ENCODE measurements at places on chromosomes 7 and 10.

DNA sequence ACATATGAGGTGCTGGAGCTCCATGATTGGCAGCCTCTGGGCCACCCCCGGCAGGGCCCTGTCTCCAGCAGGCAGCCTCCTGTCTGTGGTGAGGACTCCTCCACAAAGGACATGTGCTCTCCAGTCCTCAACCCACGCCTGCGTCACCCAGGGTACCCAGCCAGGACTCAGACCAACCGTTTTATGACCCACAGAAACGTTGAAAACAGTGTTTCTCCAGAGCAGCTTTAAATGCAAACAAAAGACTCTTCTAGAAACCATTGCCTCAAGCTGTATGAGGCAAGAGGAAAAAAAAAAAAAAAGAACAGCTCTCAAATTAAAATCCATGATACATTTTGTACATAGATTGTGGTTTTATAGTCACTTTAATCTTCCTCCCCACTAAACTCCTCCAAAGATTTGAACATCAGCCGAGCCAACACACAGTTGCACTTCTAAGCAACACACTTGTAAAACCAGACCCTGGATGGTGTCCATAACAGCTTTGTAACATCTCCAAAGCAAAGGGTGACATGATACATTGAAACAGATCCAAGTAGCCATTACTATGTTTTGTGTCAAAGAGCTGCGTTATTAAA is 175.0 kb upstream of the LYZL2 start:
- no peak for DNase-seq

DNA sequence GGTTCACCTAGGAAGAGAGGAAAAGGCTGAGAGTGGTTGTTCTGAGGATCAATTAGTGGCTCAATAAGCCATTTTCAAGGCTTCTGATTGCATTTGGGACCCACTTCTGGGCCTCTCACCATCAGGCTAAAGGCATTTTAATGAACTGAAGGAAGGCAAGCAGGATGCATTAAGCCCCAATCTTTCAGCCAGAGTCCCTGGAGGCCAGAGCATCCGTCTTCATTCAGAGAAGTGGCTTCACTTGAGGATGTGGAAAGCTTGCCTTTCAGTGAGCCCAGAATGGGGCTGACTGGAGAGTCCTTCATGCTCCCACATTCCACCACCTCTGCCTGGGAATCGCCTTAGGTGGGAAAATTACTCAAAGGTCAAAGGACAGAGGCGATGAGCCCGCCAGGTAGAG is 41.8 kb downstream of the COL17A1 start:
- DNase-seq, result no peak

- no peak for DNase-seq
Observed at GRCh38 chr7:5005066-5005465, 40.6 kb upstream of the RBAK start.

- no peak for DNase-seq
Observed at GRCh38 chr7:8615019-8615418, 181.6 kb downstream of the NXPH1 start.

DNA sequence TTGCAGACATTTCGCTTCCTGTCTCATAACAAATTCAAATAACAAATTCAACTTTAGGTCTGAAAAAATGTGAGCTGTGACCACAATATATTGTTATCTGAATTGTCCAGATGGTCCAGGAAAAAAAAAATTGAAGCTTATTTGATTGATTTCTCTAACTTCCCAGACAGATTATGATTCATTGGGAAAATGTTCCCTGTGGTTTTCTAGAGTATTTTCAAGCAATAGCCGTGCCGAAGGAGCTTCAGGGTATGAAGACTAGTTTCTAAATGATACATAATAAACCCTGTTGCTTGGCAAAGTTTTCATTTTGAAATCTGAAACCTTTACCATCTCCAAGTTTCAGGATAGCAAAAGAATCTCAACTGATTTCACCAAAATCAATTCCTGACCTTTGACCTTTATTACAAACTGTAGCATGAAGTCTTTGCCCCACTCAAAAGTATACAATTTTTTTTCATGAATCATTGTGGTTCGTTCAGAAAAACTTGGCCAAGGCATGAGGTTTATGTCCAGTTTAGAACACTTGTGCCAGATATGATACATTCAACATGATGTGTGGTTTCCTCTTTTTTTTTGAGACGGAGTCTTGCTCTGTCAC is 109.9 kb downstream of the JCAD start:
- no peak for DNase-seq

GRCh38 chr10:63692220-63692896 is 171.2 kb downstream of the REEP3 start:
- DNase-seq, result no peak
